Activated naive CD4-positive, alpha-beta T cell treated with anti-CD3 and anti-CD28 coated beads, Interleukin-2, amount 50 U/mL, for 16 hours (primary cell): ENCODE measurements at places on chromosomes 1 and 21.

DNA sequence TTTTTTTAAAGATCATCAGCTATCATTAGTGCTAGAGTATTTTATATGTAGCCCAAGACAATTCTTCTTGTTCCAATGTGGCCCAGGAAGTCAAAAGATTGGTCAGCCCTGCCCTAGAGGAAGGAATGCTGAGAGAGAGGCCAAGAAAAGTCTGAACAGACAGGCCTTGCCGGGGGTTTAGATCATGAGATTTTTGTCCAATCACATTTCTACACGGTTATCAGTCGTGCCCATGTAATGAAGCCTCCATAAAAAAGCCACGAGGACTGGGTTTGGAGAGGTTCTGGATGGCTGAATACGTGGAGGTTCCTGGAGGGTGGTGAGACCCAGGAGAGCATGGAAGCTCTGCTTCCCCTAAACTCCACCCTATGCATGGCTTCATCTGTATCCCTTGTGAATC lies 24.3 kb upstream of the ENO1 start:
- DNase-seq: no peak

GRCh38 chr1:99177465-99177864 lies 86.8 kb upstream of the PLPPR4 start:
- no peak for DNase-seq

DNA sequence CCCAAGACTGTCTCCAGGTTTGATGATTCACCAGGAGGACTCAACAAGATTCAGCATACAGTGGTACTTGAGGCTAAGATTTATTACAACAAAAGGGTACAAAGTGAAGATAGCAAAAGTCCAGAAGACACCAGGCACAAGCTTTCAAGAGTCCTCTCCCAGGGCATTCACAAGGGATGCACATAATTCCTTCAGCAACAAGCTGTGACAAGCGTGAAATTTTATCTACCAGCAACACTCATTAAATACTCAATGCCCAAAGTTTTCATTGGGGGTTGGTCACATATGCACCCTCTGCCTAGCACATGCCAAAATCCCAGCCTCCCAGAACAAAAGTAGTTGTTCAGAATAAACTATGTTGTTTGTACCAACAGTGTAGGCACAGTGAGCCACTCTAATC lies 62.3 kb downstream of the PRKACB start:
- DNase-seq: no peak

DNA sequence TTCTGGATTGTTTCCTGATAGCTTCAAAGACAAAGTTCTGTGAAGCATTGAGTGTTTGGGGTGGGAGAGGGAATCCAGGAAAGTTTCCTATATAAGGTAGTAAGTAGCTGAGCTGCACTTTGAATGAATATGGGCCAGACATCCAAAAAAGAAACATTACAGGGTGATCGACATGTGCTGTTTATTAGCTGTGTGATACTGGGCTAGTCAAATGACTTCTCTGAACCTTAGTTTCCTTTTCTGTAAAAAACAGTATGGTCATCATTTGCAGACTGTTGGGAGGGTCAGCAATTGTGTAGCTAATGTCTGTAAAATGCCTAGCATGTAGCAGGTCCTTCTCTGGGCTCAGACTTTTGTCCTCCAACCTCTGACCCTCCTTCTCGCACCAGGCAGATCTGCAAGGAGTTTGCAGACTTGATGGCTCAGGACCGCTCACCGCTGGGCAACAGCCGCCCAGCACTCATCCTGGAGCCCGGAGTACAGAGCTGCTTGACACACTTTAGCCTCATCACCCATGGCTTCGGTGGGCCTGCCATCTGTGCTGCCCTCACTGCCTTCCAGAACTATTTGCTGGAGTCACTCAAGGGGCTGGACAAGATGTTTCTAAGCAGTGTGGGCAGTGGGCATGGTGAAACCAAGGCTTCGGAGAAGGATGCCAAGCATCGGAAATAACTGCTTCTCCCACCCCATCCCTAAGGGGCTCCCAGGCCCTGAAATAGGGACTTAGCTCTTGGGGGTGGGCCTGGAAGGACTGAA lies 21.1 kb downstream of the TFAP2E start:
- no peak for DNase-seq

GRCh38 chr1:208509072-208509471 lies 264.9 kb upstream of the PLXNA2 start:
- DNase-seq: no peak

DNA sequence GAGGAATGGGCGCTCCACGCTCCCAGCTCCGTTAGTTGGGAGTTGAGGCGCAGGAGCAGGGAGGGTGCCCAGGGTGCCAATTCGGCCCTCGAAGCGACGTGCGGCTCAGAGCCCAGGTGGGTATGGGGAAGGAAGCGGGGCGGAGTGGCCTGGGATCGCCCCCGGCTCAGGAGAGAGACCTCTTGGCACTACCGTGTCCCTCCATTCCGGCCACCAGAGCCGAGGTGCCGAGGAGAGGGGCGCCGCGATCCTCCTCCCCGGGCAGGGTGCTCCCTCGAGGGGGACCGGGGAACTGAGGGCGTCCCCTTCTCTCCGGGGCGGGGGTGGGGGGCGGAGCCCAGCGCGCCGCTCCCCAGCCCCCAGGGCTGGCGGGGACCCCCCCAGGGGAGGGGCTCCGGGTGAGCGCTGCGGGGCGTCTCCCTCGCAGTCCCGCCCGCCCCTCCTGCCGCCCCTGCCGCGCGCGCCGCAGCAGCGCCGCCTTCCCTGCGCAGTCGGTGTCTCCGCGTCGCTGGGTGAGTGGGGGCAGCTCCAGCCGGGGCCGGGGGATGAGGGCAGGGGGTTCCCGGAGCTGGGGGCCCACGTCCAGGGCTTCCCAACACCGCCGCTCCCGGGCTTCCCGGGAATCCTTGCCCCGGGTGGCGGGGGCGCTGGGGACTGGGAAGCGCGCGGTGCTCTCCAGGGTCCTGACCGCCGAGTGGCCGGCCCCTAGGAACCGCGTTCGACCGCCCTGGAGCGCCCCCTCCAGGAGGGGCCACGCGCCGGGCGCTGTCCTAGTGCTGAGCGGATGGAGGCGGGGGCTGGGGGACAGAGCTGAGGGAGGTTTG lies at the start of gene HPCA:
Gene HPCA (plus strand): TSS at position 488 of the 824 bp plus-strand sequence. CDS start 2,408 bp downstream, outside the sequence.
- no peak for DNase-seq

DNA sequence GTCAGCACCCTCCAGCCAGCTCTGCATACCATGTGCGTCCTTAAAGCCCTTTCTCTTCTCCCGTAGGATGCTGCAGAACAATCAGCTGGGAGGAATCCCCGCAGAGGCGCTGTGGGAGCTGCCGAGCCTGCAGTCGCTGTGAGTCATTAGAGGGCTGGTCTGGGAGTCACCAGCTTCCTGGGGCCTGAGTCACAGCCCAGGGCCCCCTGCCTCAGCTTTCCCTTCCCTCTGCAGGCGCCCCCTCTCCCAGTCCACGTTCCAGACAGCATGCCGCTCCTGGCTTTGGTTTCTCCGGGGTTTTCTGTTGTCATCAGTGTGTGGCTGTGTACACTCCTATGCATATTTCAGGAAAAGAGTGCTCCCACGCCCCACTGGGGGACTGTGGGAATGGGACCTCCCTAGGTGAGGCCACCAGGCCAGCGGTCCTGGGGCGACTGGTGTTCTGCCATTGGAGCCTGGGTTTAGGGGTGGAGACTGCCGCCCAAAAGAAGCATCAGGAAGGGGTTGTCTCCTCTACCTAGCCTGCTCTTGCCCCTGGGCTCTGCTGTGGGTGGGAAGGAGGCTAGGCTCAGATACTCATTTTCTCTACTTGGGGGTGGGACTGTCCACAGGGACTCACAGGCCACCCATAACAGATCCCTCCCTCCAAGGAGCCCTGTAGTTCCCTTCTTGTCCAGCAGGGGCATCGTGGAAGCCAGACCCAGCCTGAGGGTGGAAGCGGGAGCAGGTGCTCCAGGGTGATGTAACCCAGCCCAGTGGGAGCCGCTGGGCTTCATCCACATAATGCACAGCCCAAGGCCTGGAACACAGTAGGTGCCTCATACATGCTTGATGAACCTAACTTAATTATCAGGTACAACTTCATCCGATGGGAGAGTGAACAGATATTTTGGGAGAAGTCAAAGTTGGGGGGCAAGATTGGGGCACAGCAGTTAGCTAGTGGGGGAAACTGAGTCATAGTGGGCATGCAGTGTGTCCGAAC lies 42.5 kb downstream of the LGR6 start:
- peak; percentile 66 for DNase-seq

DNA sequence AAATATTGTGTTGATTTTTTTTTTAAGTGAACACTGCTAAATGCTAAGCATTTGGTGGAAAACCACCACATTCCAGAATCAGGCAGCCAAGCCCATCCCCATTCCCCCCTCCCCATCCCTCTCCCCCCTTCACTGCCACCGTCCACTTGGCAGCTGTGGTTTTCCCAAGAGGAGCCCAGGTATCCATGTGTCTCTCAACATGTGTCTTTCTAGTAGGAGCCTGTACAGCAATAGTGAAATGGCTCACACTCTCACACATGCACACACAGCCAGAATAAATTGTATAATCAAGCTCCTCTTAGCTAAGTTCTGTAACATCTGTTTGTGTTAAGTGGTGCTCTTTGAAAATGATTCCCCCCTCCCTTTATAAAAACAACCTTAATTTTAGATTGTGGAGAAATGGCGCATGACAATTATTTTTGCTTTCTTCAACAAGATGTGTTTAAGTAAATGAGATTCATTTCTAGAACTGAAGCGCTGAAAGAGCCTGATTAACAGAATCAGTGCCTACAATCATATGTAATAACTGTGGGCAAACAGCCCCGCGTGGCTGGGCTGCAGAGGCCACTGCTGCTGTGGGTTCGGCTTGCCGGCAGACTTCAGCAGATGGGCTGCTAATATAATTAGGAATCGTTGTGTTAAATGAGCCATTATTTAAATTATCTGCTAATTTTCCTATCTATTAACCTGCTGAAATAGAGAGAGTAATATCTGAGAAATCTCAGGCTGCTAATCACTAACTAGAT lies 43.3 kb downstream of the BACE2 start:
- no peak for DNase-seq
